ENCODE measurements at places on chromosomes 4 and X.

DNA sequence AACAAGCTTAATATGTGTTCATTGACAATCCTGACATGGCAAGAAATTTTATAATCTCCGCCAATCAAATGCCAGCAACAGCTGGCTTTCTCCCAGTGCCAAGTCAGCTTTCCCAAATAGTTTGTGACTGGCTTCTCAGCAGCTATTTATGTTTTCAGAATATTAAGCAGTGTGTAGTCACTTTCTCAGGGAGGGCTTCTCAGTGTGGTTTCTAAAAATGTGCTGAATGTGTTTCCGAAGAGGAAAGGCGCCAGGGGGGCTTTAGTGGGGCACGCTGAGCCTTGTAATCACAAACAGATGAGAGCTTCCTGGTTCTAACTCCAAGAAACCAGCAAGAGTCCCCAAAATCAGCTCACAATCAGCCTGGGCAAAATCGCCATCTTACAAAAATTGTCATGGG lies 258.7 kb upstream of the CPEB2 start:
- DNase-seq: no peak
- H3K27me3 ChIP-seq: peaks cover 21% of the 10 kb centered on the region
- no peaks in the 10 kb centered on the region for H3K36me3 ChIP-seq
- no peak overlapping the region for H3K27ac ChIP-seq
- no peaks in the 10 kb centered on the region for H3K4me1 ChIP-seq

DNA sequence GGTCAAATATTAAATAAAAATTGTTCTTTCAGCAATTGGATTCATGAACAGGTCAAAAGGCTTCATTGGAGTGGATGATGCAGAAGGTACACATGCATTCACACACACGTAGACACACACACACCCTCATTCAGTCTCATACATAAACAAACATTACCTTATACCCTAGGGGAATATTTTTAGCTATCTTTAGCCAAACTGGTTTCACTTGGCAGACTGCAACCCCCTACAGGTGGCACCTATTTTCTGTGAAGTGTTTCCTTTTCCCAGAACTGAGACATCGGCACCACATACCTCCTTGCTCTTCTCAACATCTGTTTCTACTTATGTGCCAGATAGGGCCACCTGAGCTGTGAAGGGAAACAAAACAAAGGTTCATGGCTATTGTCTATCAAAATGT lies 18.5 kb upstream of the KDR start:
- H3K27ac ChIP-seq: no peak overlapping the region
- no peaks in the 10 kb centered on the region for H3K36me3 ChIP-seq
- DNase-seq: no peak
- H3K4me1 ChIP-seq: no peaks in the 10 kb centered on the region

GRCh38 chr4:47010347-47010911 lies 17.0 kb upstream of the GABRA4 start:
- peaks cover 17% of the 10 kb centered on the region for H3K4me1 ChIP-seq
- H3K36me3 ChIP-seq: peaks cover 4% of the 10 kb centered on the region
- no peak overlapping the region for H3K4me3 ChIP-seq
- H3K27ac ChIP-seq: peak overlapping the region; percentile 8
- no peaks in the 10 kb centered on the region for H3K27me3 ChIP-seq

GRCh38 chr4:39970671-39971640 lies 6.8 kb downstream of the PDS5A start:
- peaks cover 56% of the 10 kb centered on the region for H3K4me1 ChIP-seq
- H3K27me3 ChIP-seq: no peaks in the 10 kb centered on the region
- peak overlapping the region; percentile 63 for H3K27ac ChIP-seq
- DNase-seq: no peak
- peaks cover 50% of the 10 kb centered on the region for H3K36me3 ChIP-seq

- no peak for DNase-seq
- no peaks in the 10 kb centered on the region for H3K36me3 ChIP-seq
- H3K27ac ChIP-seq: no peak overlapping the region
- H3K27me3 ChIP-seq: no peaks in the 10 kb centered on the region
- no peak overlapping the region for H3K4me3 ChIP-seq
Measured at GRCh38 chrX:150487369-150488094, 80.9 kb upstream of the MTM1 start.
